WERI-Rb-1 (cell line): ENCODE measurements at places on chromosomes 3 and 15.

DNA sequence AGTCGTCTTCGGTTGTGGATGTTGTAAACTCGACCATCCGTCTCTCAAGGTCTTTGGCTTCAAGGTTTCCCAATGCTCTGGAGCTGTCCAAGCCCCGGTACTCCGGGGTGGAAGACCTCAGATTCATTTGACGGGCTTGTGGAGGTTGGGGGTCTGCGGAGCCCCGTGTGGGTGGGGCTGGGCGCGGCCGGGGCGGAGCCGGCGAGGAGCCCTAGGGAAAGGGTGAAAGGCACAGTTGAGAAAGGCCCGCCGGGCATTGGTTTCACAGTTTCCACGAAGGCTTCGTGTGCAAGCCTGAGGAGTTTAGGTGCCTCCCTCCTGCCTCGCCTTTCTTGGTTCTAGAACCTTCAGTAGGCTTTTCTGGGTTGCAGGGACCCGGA, 360 bp upstream of the MGA start:
- no peak for DNase-seq

- no peak for DNase-seq
Observed at GRCh38 chr15:27993996-27994780, 104.9 kb downstream of the OCA2 start.

GRCh38 chr3:186002884-186003472, 65.2 kb upstream of the TRA2B start:
- peak; percentile 19 for DNase-seq

DNA sequence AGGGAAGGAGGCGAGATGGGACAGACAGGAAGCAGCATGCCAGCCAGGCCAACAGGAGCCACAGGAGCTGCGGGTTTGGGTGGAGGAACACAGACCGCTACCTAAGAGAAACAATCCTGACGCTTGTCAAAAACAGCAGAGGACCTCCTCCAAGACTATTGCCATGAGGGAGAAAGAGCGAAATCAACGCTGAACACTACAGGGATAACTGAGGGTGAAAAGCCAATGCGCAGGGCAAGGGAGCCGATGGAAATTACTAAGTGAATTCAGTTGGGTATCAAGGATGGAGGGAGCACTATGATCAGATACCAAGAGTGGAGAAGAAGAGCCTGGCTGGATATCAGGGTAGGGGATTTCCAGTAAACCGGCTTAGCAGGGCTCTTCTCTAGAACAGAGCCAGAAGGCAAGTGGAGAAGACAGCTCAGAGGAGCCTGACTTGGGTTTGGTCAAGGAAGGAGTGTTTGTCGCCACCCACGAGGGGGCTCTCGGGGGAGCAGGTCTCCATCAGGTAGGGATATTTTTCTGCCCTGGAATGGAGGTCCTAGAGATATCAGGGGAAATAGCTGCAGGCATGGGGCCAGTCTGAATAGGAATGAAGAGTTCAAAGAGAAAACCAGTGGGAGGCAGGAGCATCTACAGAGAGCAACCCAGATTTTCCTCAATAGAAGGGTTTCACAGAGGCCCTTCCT, 48.4 kb downstream of the SLC41A3 start:
- no peak for DNase-seq

DNA sequence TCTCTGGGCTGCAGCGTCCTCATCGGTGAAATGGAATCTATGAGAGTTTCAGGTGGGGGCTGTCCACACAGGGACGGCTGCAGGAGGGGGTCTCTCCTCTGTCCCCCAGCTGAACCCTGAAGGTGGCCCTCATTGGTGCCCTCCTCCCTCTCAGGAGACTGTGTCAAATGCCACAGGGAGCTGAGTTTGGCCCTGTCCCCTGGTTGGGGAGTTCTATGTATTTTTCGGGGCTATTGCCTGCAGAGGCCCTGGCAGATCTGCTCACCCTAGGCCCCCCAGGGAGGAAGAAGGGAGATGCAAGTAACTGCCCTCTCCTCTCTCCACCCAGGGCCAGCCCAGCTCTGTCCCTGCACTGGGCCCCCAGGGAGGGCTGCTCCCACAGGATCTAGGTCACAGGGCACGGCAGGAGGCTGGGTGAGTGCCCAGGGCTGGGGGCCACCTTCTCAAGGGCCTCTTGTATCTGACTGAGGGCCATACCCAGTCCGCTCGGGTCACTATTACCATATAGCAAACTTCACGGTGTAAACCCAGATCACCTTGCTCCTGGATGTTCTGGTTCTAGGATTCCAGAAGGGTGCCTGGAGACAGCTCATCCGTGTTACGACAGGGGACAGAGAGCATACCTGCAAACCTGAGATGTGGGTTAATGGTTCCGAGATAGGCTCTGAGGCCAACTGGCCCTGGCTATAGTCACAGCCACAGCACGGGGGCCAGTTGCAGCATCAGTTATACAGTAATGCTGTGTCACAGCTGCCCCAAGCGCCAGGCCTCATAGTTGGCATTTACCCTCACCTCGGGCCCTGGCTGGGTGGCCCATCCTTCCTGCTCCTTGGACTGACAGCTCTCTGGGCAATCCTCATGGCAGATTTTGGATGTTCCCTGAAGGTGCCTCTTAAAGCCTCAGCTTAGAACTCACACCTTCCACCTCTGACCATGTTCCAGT, 102.4 kb upstream of the PRR23E start:
- no peak for DNase-seq

DNA sequence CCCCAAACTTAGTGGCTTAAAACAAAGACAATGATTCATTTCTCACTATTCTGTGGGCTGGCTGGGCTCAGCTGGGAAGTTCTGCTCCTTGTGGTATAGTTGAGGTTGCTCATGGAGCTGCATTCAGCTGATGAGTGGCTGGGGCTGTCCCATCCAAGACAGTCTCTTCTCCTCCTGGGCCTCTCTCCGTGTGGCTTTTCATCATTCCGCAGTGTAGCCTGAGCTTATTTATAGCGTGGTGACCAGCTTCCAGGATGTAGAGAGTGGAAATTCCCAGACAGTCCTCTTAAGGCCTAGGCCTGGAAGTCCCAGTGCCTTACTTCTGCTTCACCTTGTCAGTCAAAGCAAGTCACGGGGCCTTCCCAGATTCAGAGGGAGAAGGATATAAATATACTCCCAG, 136.7 kb upstream of the DAZL start:
- DNase-seq: no peak

- no peak for DNase-seq
Observed at GRCh38 chr3:54784021-54784420, 143.8 kb downstream of the LRTM1 start.

DNA sequence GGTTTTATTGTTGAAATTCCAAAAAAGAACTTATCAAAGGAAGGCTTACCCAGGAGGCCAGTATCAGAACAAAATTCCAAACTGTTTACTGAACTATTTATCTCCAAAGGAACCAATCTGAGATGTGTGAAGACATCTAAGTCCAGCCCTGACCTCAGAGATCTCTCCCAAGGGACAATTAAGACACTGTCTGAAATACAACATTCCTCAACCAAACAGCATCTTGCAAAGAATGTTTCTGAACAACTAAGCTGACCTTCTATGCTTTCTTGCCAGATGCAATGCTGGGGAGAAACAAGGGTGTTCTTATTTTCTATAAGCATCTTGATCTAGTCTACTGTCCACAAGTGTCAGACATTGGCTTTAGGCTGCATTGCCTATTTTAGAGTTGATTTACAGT, 13.6 kb downstream of the PDZRN3 start:
- DNase-seq: no peak

DNA sequence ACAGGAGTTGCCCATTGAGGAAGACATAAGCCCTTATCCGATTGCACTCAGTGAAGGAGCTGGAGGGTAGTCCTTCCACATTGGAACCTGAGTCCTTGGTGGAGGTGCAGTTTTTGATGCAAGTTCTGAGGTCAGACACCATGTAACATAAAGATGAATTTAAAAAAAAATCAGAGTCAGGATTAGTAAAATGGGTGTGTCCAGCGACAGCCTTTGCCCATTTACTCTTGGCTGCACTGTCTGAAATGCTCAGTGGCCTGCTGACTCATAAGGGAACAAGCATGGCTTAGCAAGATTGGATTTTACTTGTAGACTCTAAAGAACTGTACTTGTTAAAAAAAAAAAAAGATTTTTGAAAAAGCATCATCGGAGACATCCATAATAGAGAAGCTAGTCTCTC, 241.1 kb upstream of the TOPAZ1 start:
- DNase-seq: no peak

- DNase-seq: peak; percentile 24
Observed at GRCh38 chr3:81910244-81910852, 148.9 kb upstream of the GBE1 start.

GRCh38 chr3:9101286-9101685, 138.0 kb upstream of the RAD18 start:
- no peak for DNase-seq

- no peak for DNase-seq
Observed at GRCh38 chr3:13549623-13550422, 898 bp downstream of the FBLN2 start.

DNA sequence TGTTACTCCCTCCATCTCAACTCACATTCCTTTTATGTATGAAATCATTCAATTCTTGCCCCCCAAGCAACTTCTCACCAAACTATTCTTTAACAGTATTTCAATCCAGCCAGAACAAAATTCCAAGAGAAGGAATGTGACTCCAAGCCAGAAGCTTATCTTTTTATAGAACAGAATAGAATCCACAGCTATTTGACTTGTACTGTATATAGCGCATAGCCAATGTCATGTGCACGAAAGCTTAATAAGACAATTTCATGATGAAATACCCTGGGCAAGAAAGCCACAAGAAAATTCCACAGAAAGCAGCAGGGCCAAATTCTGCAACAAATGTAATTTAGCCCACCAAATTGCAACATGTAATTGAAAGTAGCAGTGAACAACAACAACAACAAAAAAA, 127.6 kb upstream of the UBE2E2 start:
- DNase-seq: no peak

DNA sequence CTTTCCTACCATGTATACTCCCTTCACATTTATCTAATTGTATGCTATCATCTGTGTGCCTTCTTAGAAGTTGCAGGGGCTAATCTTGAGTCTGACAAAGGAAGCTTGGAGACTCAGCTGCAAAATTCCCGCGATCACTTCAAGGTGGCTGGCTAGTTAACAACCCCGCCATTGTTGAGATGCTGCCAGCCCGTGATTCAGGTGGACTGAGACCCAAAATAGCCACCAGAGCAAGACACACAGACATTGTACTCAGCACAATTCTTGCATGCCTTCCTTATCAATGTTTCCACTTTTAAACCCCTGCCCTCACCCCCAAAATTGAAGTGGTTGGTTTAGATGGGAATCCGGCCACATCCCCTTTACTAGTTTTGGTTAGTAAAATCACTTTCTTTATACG, 225.8 kb upstream of the ZNF717 start:
- no peak for DNase-seq

DNA sequence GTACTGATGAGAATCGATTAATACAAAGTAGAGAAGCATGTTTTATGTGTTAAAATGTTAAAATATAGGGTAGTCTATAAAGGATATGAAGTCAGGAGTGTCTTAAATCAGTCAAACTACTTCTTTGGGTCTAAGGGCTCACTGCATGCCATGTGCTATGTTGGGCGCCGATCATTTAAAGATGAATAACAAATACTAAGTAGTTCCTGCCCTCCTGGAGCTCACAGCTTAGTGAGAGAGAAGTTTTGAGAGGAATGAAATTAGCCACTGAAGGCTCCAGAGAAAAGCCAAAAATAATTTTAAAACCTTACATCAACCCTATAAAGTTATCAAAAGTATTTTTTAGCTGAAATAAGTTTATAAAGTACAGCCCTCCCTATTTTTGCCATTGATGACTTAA, 44.5 kb downstream of the BLM start:
- no peak for DNase-seq
